ENCODE measurements at places on chromosomes 6 and 20.

DNA sequence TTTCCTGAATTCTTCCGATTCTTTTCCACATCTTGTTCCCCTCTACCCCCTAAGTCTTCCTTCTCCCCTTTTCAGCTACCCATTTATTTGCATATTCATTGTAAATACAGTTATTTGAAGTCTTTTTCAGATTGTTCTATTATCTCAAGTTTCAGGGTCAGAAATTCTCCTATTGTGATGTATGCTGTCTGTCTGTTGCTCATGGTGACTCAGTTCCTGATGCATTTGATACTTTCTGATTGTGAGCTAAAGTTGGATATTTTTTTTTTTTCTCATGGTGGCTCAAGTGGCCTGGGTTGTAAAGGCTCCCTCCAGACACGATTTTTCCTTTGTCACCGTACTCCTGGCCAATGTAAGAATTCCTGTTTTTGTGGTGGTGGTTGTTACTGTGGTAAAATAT, 4.9 kb upstream of the PI16 start:
- DNase-seq: no peak

- DNase-seq: no peak
Observed at GRCh38 chr6:46203391-46204177, 32.8 kb upstream of the ENPP5 start.

DNA sequence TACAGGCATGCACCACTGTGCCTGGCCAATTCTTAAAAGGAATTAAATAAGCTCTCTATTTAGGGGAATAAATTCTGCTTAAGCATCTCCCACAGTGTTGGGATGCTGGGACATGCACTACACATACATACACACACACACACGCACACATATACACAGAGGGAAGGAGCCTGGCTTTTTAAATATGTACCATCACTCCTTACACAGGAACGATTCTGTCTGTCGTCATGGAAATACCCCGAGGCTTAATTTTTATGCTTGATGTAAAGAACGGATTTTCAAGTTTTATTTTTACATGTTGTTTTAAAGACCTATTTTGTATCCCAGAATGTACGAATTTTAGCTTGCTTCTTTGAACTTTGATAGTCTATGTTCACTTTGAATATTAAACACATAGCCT, 95.3 kb downstream of the CD109 start:
- DNase-seq: no peak

DNA sequence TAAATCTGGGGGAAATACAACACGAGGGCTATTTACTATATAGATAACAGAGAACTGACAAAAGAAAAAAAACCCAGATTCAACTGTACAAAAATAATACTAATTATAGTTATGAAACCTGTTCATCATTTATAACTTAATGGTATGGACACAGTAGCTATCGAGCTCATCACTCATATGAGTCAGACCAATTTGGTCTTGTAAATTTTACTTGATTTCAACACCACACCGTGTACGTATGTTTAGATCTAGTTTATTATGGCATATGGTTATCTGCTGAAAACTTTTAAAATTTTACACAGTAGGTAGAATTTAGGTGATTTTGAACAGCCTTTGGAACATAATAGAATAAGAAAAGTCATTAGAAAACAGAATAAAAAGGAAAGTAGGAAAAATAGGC, 5.5 kb downstream of the MYLK4 start:
- DNase-seq: no peak

DNA sequence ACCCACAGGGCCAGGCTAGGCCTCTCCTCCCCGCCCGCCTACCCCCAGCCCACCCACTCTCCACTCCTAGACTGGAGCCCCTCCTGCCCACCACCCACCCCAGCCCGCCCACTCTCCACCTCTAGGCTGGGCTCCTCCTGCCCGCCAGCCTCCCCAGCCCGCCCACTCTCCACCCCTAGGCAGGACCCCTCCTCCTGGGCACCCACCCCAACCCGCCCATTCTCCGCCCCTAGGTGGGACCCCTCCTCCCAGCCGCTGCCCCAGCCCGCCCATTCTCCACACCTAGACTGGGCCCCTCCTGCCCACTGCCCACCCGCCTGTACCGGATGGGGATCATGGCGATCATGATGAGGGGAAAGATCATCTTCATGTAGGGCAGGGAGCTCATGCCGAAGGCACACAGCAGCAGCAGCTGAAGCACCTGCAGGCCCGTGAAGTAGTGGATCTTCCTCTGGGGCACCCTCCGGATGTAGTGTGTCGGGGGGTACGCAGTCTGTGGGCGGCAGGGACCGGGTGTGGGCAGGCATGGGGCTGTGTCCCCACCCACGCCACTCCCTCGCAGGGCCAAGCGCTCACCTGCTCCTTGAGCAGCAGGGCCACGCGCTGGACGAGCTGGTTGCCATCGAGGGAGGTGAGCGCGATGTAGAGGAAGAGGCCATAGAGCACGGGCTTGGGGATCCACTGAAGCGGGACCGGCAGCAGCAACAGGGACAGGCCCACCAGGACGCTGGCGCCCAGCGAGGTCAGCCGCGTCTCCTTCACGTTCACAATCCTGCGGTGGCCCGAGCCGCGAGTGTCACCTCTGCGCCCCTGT, 10.8 kb downstream of the SLC4A11 start:
- DNase-seq: no peak

DNA sequence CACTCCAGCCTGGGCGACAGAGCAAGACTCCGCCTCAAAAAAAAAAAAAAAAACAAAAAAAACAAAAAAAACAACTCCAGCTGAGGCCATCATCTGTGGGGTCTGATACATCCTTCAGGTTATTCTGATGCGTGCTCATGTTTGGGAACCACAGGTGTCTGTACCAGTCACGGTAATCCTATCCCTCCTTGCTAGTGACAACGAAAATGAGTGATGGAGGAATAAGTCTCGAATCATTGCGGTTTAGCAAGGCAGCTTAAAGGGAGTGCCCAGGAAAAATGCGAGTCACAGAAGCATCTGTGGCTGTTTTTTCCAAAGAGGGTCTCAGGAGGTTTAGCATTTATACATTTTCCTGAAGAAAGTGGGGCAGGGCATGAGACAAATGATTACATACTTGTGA, 48.8 kb downstream of the MCUR1 start:
- DNase-seq: no peak
